ENCODE measurements at places on chromosomes 4 and X. TPM values are rescaled to one million over a fixed set of nuclear protein-coding genes. Genes with fewer than 3 reads are reported as not detected.

- H3K27ac ChIP-seq, result no peak overlapping the region
- no peaks in the 10 kb centered on the region for H3K27me3 ChIP-seq
- H3K4me1 ChIP-seq, result peaks cover 6% of the 10 kb centered on the region
- H3K4me3 ChIP-seq, result no peak overlapping the region
Observed at GRCh38 chrX:47568656-47569295, 7.8 kb downstream of the ARAF start.

GRCh38 chr4:168634276-168634802, 137.5 kb downstream of the PALLD start:
- DNase-seq, result peak; percentile 45
- H3K4me3 ChIP-seq, result peak overlapping the region; percentile 77
- H3K27me3 ChIP-seq, result no peaks in the 10 kb centered on the region

GRCh38 chrX:69503782-69504625, at the start of gene NALF2:
Gene NALF2 (plus strand): TSS chrX:69504326. CDS start chrX:69505283, 957 bp downstream.
- H3K36me3 ChIP-seq, result no peaks in the 10 kb centered on the region
- peaks cover 6% of the 10 kb centered on the region for H3K4me1 ChIP-seq
- DNase-seq, result peak; percentile 90
- H3K4me3 ChIP-seq, result peak within 1 kb of the TSS; percentile 70

GRCh38 chr4:95462921-95463320, 85.9 kb downstream of the UNC5C start:
- no peaks in the 10 kb centered on the region for H3K4me1 ChIP-seq
- no peaks in the 10 kb centered on the region for H3K27me3 ChIP-seq
- H3K4me3 ChIP-seq, result no peak overlapping the region
- no peak overlapping the region for H3K27ac ChIP-seq
- H3K36me3 ChIP-seq, result no peaks in the 10 kb centered on the region

Gene ASB9
- total RNA-seq, result 1.1 TPM

Gene TTC29
- 0.15 TPM for total RNA-seq

GRCh38 chr4:2535376-2536192, 863 bp upstream of the FAM193A start:
- H3K4me1 ChIP-seq, result peaks cover 11% of the 10 kb centered on the region
- DNase-seq, result peak; percentile 73
- peak overlapping the region; percentile 68 for H3K27ac ChIP-seq
- H3K36me3 ChIP-seq, result no peaks in the 10 kb centered on the region
- H3K4me3 ChIP-seq, result peak overlapping the region; percentile 99

All from neural progenitor cell (in vitro differentiated cells).